K562 (cell line): ENCODE measurements at places on chromosomes 1 and 21. TPM values are rescaled to one million over a fixed set of nuclear protein-coding genes. Genes with fewer than 3 reads are reported as not detected.

DNA sequence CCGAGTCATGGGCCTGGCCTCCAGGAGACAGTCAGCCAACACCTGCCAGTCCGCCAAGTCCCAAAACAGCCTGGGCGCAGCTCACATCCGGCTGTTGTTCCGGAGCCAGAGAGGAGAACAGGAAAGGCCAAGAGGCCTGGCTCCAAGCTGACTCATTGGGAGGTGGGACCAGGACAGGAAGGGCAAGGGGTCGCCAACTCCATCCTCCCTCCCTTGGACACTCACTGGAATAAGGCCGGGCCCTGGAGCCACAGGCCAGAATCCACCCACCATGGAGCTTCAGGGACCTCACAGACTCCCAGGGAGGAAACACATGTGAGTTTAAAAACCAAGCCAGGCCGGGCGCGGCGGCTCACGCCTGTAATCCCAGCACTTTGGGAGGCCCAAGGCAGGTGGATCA, 25.1 kb upstream of the CLIC4 start:
- no peak for DNase-seq

DNA sequence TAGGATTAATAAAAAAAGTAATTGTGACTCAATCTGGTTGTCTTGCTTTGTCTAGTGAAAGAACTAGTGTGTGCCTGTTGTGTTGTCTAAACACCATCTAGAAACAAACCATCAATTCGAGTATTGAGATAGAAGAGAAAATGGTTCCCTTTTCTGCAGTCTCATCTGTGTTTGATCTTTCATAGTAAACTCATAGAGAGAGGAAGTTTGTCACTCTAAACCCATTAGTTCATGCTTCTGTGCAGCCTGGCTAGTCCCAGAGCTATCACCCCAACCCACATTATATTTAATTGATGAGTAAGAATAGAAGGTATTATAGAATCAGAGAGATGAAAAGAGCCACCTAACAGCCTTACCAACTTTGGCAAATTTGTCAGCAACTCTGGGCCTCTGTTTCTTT, 99.5 kb downstream of the TGFB2 start:
- DNase-seq: no peak

DNA sequence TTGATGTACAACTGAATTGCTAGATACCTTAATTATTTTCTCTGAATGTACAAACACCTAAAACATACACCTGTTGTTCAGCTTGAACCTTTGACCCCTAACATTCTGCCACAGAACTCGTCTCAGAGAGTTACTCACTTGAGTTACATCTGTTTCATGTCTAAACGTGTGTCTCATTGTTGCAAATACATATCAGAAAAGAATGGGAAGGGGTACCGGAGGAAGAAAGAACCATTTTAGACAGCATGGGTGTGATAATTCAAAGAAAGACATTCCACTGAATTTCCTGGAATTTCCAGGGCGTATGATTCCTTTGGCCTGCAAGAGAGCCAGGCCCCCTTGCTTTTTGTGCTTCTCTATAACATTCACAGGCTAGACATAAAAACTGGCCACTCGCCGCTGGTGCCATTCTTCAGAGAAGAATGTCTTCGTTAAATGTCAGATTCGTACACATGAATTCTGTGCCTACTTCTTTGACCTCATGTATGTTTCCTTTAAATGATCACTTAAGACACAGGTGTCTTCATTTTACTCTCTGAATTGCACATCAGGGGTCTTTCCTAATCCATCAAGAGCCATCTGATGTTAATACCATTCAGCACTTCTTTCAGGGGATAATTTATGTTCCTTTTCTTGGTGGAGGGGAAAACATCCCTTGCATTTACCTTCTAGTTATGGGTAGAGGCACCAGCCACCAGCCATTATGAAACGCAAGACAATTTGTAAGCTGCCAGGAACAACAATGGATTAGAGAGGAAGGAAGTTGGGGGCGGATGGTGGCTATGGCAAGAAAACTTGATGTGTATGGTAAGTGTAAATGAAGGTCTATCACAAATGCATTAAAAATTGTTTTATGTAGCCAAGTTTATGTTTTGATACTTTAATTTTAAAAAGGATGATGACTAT, 12.7 kb downstream of the ATF3 start:
- DNase-seq: no peak

- no peak for DNase-seq
Observed at GRCh38 chr1:93765099-93765498, 83.5 kb upstream of the BCAR3 start.

Gene TRIM63
- 0.22 and 0.40 TPM in 2 replicates for polyA plus RNA-seq
